ENCODE measurements at places on chromosomes 5 and 9.

DNA sequence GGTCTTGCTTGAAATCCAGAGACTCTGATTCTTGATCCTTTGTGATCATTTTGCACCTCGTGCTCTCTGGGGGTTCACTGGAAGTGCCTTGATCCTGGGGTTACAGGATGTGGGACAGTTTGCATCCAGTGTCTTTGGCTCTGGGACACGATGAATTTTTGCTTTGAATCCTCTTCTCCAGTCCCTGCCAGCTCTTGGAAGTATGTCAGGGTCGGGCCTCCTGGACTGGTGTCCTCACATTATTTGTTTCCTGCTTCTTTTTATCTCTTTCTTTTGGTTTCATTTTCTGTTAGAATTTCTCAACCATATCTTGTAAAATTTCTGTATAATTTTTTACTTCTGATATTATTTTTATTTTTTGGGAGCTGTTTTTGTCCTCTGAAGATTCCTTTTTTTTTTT lies 34.2 kb downstream of the SECISBP2 start:
- DNase-seq, result no peak

DNA sequence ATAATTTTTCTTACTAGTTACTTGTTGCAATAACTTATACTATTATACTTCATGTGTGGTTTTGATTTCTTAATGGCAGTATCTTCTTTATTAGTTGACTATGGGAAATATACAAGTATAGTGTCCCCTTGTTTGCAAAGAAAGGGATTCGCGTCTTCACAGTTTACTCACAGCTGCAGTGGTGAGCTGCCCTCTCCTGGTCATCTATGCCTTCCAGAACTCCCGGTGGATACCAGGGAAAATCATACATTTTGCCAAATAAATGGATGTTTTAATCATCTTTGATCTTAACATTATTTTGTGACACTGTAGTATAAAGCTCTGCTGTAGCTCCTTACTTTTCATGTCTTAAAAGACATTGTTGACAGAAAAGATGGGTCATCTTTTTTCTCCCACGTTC lies 142.0 kb downstream of the ZCCHC7 start:
- DNase-seq, result no peak

DNA sequence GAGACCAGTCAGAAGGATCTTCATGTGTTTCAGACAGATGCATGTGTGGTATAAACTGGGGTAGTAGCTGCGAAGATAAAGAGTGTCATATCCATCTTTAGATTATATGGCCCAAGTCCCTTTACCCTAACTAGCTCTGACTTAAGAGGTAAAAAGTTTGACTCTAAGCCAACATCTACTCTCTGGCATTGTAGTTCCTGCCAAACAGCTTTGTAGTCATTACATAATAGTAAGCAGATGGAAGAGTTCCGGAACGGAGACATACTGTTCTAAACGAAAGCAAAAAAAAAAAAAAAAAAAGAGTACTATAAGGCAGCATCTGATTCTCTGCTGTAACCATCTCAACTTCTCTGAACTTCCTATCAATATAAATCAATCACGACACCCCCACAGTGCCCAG lies 48.8 kb downstream of the CEMIP2 start:
- no peak for DNase-seq

DNA sequence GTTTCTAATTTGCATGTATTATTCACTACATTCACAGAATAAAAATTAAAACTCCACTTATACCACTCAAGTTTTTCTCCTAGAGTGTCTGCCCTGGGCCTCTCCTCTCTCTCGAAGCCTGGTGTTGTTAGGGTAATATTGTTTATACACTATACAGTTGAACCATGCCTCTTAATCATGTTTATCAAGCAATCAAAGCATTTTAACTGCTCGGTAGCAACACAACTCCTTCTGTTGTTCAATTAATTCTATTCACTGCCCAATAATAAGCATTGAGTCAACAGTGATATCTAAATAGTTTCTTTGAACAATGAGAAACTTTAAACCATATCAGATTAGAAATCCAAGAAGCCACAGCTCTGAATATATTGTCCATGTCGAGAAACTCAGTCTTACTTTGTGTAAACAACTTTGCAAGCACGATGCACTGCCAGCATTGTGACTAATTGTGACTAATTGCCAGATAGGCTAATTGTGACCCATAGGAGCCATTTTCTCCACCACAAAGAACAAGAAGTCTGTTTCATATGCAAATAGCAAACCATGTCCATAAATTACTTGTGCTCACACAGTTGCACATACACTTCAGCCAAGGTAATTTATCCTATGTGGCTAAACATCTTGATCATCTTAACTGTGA lies at the start of gene DNAH5:
TSS of gene DNAH5 (minus strand) at position 129 of the 640 bp plus-strand sequence. CDS start 250 bp downstream, outside the sequence.
- no peak for DNase-seq

DNA sequence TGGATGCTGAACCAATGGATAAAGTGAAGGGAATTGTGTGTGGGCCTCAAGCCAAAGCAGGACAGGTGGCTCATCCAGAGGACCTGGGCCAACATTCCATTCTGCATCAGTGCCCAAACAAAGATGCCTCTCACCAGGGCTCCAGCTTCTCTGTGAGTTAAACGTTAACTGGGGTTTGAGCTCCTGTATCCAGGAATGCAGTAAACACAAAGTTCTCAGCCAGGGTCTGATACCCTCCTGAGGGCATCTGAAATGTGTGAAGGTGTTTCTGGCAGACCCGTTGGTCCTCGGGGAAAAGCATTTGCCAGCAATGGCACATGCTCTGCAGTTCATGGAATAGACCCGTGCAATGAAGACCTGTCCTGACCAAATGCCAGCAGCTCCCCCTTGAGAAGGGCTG lies 33.9 kb upstream of the AOPEP start:
- no peak for DNase-seq

DNA sequence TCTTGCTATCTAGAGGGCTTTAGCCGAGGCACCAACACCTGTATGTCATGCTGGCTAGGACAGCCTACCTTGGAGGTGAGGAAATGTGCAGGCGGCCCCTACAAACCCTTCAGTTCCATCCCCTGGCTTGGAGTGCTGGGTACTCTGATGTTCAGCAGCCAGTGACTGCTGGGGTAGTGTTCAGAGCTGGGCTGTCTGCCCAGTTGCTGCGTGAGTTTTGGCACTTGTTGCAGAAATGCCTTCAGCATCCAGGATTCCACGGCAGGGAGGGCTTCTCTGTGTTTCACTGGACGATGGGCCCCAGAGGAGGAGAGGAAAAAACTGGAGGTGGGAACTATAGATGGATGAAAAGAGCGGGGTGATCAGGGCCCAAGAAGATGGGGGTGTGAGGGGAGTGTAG lies 10.4 kb downstream of the SWI5 start:
- no peak for DNase-seq

DNA sequence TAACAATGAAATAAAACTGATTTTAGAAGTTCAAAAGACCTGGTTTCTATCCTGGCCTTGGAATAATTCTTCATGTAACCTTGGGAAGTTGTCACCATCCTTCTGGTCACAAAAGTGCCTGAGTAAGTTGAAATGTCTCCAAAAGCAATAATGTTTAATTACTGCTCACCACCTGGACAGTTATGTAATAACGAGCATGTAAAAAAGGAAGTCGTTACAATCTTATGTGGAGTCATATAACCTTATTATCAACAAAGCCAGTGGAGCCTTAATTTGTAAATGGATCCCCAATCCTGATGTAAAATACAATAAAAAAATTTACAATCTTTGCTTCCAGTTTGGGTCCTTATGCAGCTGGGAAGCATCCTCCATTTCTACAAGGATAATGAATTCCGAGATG lies 64.2 kb upstream of the GPR151 start:
- no peak for DNase-seq

DNA sequence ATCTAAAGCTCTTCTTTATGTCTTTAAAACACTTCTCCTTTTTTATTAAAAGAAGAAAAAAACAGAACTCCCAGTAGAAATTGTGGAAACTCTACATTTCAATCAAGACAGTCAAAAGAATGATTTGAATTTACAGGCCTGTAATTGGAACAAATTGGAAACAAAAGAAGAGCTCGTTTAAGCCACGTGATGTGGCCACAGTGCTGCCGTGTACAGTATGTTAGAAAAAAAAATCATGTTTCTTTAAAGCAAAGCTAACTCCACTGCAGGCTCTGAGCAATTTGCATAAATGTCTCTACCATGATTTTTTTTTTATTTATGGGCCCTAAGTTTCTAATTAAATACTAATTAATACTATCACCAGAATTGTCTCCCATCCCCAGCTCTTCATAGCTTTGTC lies 325.6 kb downstream of the ZSWIM6 start:
- DNase-seq, result no peak

DNA sequence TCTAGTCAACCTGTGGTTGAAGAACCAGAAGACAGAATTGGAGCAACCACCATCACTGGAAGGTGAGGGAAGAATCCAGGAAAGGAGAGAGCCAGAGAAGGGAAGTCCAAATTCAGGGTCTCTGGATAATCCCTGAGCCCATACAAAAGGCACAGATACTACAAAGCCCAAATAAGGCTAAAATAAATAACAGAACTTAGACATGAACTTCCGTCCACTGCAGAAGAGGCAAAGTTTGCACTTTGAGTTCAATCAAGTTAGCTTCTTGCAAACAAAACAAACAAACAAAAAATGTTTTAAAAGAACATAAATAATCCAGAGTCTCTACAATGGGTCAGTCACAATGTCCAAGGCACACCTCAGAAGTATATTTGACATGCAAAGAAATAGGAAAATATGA lies 21.0 kb downstream of the CFAP77 start:
- no peak for DNase-seq

- no peak for DNase-seq
Measured at GRCh38 chr9:128142061-128142460, 7.2 kb upstream of the LCN2 start.

DNA sequence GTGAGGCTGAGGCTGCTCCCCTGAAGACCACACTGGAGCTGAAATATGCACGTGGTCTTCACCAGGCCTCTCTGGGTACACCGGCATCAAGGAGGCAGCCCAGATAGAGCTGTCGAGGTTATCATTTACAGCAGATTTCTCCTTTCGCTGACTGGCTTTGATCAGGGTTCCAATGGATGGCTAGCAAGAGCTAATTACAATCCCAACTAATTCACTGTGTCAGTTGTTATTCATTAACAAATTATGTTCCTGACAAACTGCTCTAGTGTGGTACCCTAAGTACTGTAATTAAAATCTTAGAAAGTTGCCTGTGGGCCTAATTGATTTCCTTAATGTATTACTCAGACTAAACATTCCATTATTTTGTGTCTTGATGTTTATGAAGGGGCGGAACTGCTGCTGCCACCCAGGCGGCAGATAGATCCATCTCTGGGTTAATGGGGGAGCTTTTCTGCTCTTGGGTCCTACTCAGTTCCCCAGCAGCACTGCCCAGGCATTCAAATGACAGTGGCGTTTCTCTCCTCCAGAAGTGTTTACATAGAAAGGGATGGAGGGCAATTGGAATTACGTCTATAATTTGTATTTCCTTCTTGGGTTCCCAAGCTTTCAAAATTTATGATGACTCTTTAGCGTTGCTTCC lies 71.7 kb upstream of the RAD23B start:
- DNase-seq, result no peak
